ENCODE measurements at places on chromosomes 12 and 14. TPM values are rescaled to one million over a fixed set of nuclear protein-coding genes. Genes with fewer than 3 reads are reported as not detected.

Gene SLC5A8
- total RNA-seq = not detected

GRCh38 chr12:45878630-45879255 lies 111.6 kb downstream of the SCAF11 start:
- H3K4me3 ChIP-seq = no peak overlapping the region
- H3K36me3 ChIP-seq = no peaks in the 10 kb centered on the region
- peak overlapping the region; percentile 38 for H3K27ac ChIP-seq
- peaks cover 22% of the 10 kb centered on the region for H3K4me1 ChIP-seq
- DNase-seq = no peak

- H3K4me3 ChIP-seq = no peak overlapping the region
- DNase-seq = no peak
- peaks cover 7% of the 10 kb centered on the region for H3K4me1 ChIP-seq
- H3K27me3 ChIP-seq = no peaks in the 10 kb centered on the region
- H3K27ac ChIP-seq = no peak overlapping the region
Observed at GRCh38 chr14:43169722-43170121, 1337.4 kb downstream of the FSCB start.

Gene CCDC63
- total RNA-seq = not detected

Gene NOS1
- total RNA-seq = 0.04 TPM

DNA sequence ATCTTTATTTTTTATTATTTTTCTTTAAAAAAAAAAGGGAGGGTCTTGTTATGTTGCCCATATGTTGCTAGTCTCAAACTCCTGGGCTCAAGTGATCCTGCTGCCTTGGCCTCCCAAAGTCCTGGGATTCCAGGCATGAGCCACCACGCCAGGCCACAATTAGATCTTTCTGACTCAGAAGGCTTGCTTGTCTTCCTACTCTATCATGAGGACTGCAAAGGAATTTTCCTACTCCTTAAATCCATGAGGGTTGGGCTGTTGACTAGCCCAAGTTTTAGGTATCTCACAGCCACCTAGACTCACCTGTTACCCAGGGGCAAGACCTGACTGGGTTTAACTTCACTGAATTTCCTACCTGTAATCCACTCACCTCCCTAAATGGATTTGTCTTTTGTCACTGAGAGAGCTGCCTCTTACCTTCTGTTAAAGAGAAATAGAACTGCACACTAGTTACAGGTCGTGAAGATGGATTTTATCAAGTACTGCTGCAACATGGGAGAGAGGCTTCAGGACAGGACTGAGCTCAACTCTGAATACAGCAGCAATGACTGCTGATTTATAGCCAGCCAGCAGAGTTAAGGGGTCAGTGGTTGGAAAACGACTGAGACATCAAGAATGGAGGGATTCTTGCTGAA lies 72.3 kb downstream of the B4GALNT3 start:
- no peaks in the 10 kb centered on the region for H3K4me1 ChIP-seq
- no peaks in the 10 kb centered on the region for H3K36me3 ChIP-seq
- no peak for DNase-seq

GRCh38 chr12:2616763-2617162 lies 178.0 kb upstream of the FKBP4 start:
- H3K27me3 ChIP-seq = no peaks in the 10 kb centered on the region
- H3K4me3 ChIP-seq = no peak overlapping the region
- no peak for DNase-seq
- H3K4me1 ChIP-seq = no peaks in the 10 kb centered on the region
- H3K27ac ChIP-seq = no peak overlapping the region

DNA sequence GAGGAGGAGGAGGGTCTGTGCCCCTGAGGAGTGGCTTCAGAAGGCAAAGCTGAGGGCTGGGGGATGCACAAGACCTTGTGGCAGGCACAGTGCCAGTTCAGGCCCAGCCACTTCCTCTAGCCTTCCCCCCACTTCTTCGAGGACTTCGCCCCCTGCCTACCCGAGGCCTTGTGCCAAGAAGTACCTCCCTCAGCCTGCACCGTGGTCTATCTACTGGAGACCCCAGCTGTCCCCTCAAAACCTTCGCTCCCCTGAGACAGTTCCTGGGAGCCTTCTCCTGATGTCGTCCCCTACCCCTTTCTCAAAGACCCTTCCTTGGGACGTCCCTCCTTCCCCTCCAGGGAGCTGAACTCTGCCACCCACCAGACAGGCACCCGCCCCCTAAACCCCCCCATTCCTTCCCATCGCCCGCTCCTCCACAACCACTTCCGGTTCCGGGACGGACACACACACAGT lies 604 bp downstream of the ZNF384 start:
- peak overlapping the region; percentile 95 for H3K27ac ChIP-seq
- peaks cover 18% of the 10 kb centered on the region for H3K4me1 ChIP-seq
- peak overlapping the region; percentile 44 for H3K4me3 ChIP-seq
- DNase-seq = peak; percentile 66

Gene KCNJ8
- 37.3 TPM for total RNA-seq

Gene NEUROD4
- total RNA-seq = not detected

Gene NXPH4
- total RNA-seq = 0.52 TPM

GRCh38 chr14:91060351-91061055 lies at the start of gene RPS6KA5:
TSS of gene RPS6KA5 (minus strand) at chr14:91060641. CDS start at chr14:91060434, 207 bp downstream.
- H3K4me3 ChIP-seq = peak within 1 kb of the TSS; percentile 85
- peaks cover 7% of the 10 kb centered on the region for H3K4me1 ChIP-seq
- H3K27me3 ChIP-seq = no peaks in the 10 kb centered on the region

Gene MYRFL
- total RNA-seq = 4.2 TPM

Gene ACOT6
- total RNA-seq = not detected

DNA sequence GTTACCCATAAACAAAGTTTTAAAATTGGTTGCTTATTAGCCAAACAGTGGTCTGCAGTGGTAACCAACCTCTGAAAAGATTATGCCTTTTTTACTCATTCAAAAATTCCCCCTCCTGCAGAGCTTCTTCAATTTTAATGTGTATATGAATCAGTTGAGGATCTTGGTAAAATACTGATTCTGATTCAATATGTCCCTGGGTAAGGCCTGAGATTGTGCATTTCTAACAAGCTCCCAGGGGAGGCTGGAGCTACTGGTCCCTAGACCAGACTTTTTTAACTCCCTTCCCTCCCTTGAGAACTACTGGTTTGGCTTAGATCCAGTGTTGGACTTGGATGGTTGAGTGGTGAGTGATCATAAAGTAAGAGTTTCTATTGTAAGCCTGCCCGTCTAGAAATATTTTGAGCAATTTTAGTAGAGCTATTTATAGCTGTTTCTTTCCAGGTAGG lies 90.2 kb downstream of the FUT8 start:
- no peaks in the 10 kb centered on the region for H3K4me1 ChIP-seq
- DNase-seq = no peak
- H3K4me3 ChIP-seq = no peak overlapping the region
- H3K27ac ChIP-seq = no peak overlapping the region
- no peaks in the 10 kb centered on the region for H3K36me3 ChIP-seq

DNA sequence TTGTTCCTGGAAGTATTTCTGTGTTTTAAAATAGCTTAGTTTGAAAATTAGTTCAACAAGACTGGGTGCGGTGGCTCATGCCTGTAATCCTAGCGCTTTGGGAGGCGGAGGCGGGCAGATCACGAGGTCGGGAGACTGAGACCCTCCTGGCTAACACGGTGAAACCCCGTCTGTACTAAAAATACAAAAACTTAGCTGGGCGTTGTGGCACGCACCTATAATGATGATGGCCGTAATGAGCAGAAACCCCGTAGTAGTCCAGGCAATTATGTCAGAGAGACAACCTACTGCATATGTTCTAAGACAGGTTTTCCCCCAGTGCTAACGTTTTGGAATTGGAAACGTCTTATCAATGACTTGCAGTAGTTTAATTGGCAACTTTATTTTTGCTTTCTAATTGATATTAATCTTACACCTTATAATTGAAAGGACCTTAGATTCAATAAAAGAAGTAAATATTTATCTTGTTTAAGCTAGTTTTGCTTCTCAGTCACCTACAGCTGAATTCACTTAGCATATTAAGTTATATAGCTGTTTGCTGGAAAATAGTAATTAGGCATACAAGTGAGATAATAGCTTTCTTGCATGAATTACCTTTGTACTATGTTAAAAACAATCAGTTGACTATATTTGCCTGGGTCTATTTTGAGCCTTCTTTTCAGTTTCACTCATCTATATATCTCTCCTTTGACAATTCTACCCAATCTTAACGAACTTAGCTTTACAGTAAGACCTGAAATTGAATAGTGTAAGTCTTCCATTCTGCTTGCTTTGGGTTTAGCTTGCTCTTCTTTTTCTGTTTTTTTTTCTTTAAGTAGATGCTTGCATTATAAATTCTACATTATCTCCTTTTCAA lies 15.6 kb downstream of the CLECL1 start:
- H3K27me3 ChIP-seq = no peaks in the 10 kb centered on the region
- no peak overlapping the region for H3K4me3 ChIP-seq
- H3K27ac ChIP-seq = no peak overlapping the region
- no peak for DNase-seq

DNA sequence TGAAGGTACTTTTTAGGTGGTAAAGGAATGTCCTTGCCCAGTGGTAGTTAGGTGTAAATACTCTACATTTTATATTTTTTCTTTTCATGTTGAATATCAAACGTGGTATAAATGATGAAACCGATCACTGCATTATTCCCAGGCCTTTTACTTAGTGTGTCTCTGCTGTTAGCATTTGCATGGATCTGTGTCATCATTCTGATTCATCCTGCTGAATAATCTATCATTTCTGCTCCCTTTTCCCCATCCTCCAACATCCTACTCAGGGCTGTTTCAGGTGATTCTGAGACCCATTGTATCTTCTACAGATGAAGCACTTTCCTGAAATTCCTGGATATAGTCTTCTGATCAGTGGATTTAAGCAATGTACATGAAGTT lies 61.0 kb upstream of the PTHLH start:
- H3K4me1 ChIP-seq = no peaks in the 10 kb centered on the region
- H3K27me3 ChIP-seq = no peaks in the 10 kb centered on the region
- no peaks in the 10 kb centered on the region for H3K36me3 ChIP-seq
- no peak overlapping the region for H3K27ac ChIP-seq
- DNase-seq = no peak

- no peaks in the 10 kb centered on the region for H3K36me3 ChIP-seq
- no peak overlapping the region for H3K27ac ChIP-seq
- DNase-seq = no peak
- no peaks in the 10 kb centered on the region for H3K4me1 ChIP-seq
Observed at GRCh38 chr12:21573733-21574358, 30.8 kb downstream of the GYS2 start.

Gene TMTC2
- total RNA-seq = 11.4 TPM

DNA sequence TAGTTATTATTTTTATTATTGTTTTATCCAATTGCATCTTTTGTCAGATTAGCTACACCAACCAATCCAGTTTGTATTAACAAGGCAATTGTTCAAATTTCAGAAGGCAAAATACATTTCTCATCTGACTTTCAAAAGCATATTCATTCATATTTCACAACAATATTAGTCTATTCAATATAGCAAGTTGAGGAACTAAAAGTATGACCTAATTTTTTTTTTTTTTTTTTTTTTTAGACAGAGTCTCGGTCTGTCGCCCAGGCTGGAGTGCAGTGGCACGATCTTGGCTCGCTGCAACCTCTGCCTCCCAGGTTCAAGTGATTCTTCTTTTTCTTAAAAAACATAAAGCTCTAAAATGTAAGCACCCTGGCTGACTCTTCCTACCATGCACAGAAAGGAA lies 17.3 kb downstream of the COX14 start:
- DNase-seq = no peak
- H3K27ac ChIP-seq = no peak overlapping the region
- no peaks in the 10 kb centered on the region for H3K4me1 ChIP-seq
- H3K27me3 ChIP-seq = no peaks in the 10 kb centered on the region
- no peaks in the 10 kb centered on the region for H3K36me3 ChIP-seq

DNA sequence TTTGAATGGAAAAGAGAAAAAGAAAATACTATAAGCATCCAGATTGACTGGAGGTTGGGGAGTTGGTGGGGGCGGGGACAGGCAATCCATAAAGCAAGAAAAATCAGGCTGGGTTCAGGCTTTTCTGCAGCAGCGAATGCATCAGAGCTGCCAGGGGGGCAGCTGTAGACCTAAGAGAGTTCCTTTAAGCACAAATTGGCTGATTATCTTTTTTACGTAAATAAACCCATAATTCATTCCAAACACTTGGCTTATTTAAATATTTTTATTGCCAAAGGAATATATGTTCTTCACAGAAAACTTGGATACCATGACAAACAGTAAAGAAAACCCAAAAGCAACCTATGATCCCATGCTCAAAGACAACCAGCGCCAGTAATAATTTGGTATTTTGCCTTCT lies 10.2 kb downstream of the BDKRB2 start:
- H3K27me3 ChIP-seq = no peaks in the 10 kb centered on the region
- no peaks in the 10 kb centered on the region for H3K36me3 ChIP-seq
- no peak overlapping the region for H3K4me3 ChIP-seq
- H3K27ac ChIP-seq = no peak overlapping the region
- no peak for DNase-seq
- peaks cover 3% of the 10 kb centered on the region for H3K4me1 ChIP-seq

DNA sequence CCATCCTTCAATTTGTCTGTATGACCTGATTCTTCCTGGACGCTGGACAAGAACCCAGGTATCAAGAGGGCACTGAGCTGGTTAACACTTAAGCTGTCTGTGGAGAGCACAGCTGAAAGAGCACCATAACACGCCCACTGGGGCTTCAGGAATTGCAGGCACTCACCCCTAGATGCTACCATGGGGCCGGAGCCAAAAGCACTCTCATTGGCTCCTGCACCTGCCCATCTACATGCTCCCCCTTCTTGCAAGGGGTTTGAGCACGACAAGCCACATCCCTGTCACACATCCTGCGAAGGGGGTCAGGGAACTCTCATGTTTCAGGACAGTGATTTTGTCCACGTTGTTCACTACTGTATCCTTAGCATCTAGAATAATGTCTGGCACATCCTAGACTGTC lies 35.1 kb upstream of the TBC1D15 start:
- DNase-seq = no peak
- no peak overlapping the region for H3K27ac ChIP-seq
- no peaks in the 10 kb centered on the region for H3K36me3 ChIP-seq

DNA sequence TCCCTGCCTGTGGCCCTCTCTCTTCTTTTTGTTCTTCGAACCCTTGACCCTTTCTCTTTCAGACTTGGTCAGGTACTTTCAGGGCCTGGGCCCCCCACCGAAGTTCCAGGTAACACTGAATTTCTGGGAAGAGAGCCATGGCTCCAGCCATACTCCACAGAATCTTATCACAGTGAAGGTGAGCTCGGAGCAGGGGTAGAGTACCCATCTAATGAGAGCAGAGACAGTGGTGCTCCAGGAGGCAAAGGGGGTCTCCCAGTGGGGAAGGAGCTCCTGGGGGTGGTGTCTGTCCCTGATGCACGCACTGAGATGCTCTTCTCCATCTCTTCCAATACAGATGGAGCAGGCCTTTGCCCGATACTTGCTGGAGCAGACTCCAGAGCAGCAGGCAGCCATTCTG lies 4.7 kb downstream of the IRF9 start:
- DNase-seq = no peak
- no peak overlapping the region for H3K4me3 ChIP-seq
- H3K27ac ChIP-seq = no peak overlapping the region
- no peaks in the 10 kb centered on the region for H3K36me3 ChIP-seq
- H3K27me3 ChIP-seq = no peaks in the 10 kb centered on the region

DNA sequence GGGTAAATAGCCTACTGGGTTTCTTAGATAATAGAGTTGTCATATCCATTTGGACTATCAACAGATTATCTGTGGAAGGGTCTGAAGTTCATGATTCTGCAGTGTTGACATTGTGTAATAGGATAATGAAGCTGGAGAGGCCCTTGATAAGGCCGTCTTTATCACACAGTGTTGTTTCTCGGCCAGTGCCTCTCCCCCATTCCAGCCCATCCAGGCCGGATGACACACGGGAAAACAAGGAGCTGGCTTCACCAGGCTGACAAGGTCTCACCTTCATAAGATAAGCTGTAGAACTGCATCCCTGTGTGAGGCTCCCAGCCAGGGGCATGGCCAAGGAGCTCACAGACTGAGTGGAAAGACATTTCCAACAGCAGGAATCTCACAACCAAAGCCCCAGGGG lies 8.7 kb upstream of the EML1 start:
- H3K4me3 ChIP-seq = no peak overlapping the region
- DNase-seq = peak; percentile 79
- H3K27me3 ChIP-seq = no peaks in the 10 kb centered on the region
- no peaks in the 10 kb centered on the region for H3K36me3 ChIP-seq
